ENCODE measurements at places on chromosomes 7 and 10.

- DNase-seq: no peak
These were observed 93.1 kb downstream of the ZMYND11 start for GRCh38 chr10:228366-228765.

DNA sequence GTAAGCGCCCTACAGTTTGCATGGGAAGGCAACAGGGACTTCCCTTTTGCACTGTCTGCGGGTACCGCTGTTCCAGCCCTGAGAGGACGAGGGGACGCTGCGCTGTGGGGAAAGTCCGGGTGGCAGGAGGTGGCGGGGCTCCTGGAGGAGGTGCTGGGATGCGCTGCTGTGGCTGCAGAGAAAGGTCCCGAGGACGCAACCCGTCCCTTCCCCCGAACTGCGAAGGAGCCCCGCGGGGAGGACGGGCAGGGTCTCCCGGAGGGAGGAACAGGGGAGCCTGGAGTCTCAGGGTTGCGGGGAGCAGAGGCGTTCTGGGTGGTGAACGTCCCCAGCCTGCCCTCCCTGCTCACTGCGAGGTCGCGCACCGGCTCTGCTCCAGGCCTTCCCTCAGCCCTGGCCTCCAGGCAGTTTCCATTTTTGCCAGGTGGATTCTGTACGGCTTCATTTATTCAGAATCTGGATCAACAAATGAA is 91.6 kb downstream of the CXCL12 start:
- DNase-seq: no peak

DNA sequence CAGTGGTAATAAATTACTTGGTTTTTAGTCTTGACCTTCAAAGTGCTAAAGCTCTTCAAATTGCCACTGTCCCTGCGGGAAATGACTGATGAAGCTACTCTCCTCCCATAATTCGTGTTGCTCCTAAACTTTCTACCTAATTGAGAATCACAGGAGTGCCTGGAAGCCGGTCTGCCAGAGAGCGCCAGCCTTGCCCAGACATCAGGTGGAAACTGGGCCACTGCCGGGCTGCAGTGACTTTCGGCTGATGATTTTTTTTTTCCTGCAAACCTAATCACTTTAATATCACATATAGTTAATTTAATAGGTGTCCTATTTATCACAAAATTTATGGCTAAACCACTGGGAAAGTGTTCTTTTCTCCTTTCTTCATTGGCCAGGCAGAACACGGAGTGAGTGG is 59.6 kb upstream of the UBE3C start:
- no peak for DNase-seq

DNA sequence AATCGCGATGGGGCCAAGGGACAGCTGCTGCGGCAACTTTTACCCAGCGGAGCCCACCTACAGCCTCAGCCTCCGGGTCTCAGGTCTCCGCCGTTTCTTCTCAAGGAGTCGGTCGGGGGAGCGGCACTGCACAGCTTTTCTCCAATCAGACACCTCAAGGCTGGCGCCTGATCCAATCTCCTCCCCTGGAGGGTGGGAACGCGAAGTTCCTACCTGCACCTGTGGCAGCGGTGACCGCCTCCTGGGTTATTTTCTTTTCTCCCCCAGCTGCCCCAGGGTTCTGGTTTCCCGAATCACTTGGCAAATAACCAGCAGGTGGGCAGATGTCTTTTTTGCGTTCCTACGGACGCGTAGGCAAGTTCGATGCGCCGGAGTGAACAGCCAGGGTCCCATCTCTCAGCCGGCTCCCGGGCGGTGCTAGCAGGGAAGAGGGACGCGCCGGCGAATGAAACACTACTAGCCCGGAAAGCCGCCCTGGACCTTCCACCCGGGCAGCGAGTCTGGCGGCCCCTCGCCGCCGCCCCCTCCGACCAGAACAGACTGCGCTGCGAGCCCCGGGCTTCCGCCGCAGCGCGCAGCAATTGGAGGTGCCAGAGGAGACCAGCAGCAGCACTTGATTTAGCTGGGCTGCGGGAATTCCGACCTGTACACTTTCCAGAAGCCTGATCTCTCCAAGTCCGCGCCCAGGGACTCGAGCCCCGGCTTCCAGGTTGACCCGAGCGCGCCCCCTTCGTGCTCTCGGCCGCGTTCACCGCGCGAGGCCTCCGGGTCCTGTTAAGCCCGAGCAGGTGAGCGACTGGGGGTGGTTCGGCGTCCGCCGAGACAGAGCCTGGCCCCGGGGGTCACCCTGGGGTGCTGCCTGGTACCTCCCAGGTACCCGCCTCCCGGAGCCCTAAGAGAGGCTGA is at the start of gene PRR15:
TSS of gene PRR15 (plus strand) at position 246 of the 906 bp plus-strand sequence. CDS start 2,495 bp downstream, outside the sequence.
- DNase-seq: no peak

DNA sequence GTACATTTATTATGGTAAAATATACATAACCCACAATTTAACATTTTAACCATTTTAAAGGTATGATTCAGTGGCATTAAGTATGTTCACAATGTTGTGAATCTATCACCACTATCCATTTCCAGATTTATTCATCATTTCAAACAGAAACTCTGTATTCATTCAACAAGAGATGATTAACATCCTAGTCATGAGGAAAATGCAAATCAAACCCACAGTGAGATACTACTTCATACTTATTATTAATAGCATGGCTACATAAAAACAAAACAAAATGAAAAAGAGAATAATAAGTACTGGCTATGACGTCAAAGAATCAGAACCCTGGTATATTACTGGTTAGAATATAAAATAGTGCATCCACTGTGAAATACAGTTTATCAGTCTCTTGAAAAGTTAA is 386.6 kb upstream of the POM121L12 start:
- DNase-seq: no peak

GRCh38 chr10:101830322-101831168 is 12.3 kb upstream of the OGA start:
- peak; percentile 51 for DNase-seq

GRCh38 chr10:80333983-80334382 is 22.6 kb downstream of the DYDC1 start:
- no peak for DNase-seq

GRCh38 chr10:42979181-42979580 is 97.7 kb upstream of the RET start:
- no peak for DNase-seq

- peak; percentile 10 for DNase-seq
These were observed 71.8 kb upstream of the PIK3CG start for GRCh38 chr7:106793015-106793975.

- no peak for DNase-seq
These were observed 20.1 kb upstream of the FXYD4 start for GRCh38 chr10:43351301-43351700.

- DNase-seq: no peak
These were observed 12.1 kb downstream of the KBTBD2 start for GRCh38 chr7:32879460-32879859.

GRCh38 chr7:88401009-88401623 is 94.4 kb upstream of the STEAP4 start:
- DNase-seq: no peak

DNA sequence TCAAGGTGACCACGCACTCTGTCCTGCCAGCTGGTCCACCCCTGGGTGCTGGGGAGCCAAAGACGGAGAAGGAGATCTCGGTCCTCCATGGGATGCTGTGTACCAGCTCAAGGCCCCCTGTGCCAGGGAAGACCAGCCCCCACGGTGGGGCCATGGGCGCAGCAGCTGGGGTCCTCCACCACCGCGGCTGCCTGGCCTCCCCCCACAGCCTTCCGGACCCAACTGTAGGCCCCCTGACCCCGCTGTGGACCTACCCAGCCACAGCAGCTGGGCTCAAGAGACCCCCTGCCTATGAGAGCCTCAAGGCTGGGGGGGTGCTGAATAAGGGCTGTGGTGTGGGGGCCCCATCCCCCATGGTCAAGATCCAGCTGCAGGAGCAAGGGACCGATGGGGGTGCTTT is 5.4 kb downstream of the NYAP1 start:
- no peak for DNase-seq

- DNase-seq: no peak
These were observed 74.0 kb downstream of the MICALL2 start for GRCh38 chr7:1385086-1385808.

DNA sequence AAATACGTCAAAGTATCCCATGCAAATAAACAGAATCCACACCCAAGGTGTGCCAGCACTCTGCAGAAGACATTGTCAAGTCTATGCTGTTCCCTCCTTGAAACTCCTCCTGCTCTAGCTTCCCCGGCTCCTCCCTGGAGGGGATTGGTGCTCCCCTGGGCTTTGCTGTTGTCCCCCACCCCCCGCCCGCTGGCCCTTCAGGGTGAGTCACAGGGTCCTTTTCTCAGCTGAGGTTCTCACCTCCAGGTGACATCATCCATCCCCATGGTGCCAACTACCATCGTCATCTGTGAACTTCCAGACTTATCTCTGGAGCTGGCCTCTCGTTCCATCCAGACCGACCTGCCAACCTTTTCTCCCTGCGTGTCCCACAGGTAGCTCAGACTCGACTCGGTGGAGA is 77.0 kb downstream of the ITIH5 start:
- no peak for DNase-seq

GRCh38 chr10:45006276-45007030 is 5.7 kb downstream of the ZNF22 start:
- DNase-seq: no peak

DNA sequence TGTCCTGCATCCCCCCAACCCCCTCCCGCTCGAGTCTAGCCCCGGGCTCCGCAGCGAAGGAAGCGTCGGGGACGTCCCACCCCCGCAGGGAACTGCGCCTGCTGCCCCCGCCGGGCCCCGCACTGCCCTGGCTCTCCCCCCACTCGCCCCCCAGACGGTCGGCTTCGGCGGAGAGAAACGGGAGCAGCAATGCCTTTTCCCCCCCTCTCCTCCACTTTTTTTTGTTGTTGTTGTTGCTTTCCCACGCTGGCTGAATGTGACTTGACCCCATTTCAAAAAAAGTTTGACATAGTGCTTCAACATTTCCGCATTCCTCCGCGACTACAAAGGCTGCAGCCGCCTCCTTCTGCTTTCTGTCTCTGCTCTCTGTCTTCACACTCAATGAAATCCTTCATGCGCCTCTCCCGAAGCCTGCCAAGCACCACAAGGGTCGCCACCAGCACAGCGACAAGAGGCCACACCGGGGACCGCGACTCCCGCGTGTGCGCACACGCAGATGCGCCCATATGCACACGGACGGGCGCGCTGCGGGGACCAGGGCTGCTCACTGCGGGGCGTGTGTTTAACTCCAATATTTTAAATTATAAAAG is 1.0 kb downstream of the CDK6 start:
- no peak for DNase-seq

- no peak for DNase-seq
These were observed 349.7 kb downstream of the KIF20B start for GRCh38 chr10:90051053-90051452.

DNA sequence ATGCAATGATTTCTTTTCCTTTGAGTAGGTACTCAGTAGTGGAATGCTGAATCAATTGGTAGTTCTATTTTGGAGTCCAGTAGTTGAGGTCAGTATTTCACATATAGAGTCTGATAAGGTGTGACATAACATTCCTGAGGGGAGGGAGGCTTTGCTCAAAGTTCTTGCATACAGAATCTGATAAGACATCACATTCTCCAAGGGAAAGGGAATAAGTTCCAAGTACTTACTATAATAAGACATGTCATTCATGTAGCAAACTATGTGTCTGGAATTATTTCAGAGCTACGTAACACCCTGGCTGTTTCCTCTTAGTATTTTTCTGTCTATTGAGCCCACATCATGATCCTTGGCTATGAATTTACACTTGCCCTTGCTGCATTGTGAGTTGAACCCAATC is 74.3 kb upstream of the POM121L12 start:
- DNase-seq: no peak

GRCh38 chr7:940599-941408 is 13.7 kb downstream of the ADAP1 start:
- DNase-seq: no peak

DNA sequence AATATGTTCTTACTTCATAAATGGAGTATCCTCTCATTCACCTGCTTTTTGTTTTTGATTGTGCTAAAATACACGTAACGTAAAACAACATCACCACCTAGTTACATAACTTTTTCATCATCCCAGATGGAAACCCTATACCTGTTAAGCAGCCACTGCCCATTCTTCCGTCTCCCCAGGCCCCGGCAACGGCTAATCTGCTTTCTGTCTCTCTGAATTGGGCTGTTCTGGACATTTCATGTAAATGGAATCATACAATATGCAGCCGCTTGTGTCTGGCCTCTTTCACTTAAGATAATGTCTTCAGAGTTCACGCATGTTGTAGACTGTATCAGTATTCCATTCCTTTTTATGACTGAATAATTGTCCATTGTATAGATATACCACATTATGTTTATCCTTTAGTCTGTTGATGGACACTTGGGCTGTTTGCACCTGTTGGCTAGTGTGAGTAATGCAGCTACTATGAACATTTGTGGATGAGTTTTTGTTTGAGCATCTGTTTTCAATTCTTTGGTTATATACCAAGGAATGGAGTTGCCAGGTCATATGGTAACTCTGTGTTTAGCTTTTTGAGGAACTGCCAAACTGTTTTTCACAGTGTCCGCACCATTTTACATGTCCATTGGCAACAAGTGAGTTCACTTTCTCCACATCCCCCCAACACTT is 14.1 kb upstream of the SUN1 start:
- DNase-seq: no peak

- DNase-seq: no peak
These were observed 62.5 kb upstream of the TOMM7 start for GRCh38 chr7:22884911-22885788.

DNA sequence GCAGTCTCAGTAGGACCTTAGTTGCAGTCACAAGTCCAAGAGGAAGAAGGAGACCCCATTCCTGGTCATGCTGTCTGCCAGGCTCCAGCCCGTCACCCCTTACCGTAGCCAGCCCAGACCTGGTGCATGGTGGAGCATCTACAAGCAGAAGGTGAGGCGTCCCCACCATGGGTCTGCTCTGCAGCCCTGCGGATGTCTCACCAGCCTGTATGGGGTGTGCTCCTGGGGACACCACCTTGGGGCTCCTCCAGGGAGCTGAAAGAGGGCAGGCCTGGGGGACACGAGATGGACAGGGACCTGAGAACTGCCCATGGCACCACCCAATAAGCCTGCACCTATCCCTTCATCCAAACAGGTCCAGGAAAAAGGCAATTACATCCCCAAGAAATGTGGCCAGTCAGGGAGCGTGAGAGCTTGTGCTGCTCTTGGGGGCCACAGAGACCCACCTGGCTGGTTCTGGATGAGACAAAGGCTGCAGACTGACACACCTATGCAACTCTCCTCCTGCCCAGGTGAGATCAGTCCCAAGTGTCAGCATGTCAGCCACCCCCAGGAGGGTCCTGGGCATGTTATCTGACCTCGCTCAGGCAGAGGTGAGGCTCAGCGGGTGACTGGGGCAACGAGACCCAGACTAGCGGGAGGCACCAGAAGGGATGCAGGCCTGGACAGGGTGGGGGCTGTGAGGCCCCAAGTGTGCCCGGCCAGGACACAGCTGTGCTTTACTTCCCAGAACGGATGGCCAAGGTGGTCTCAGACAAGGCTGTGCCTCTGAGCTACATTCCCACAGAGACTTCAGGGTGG is 84.5 kb upstream of the RET start:
- DNase-seq: no peak
